Neural crest cell (in vitro differentiated cells): ENCODE measurements at places on chromosomes 5 and 9. TPM values are rescaled to one million over a fixed set of nuclear protein-coding genes. Genes with fewer than 3 reads are reported as not detected.

PCDHA5 gene
- total RNA-seq = 1.3 and 1.4 TPM in 2 replicates

KCNN2 gene
- total RNA-seq = 1.9 and 2.7 TPM in 2 replicates

ZNF367 gene
- 13.3 and 15.4 TPM in 2 replicates for total RNA-seq

- no peak for DNase-seq
These were observed 305.5 kb upstream of the CLINT1 start for GRCh38 chr5:158164296-158165047.

GRCh38 chr9:100869326-100869725 lies 159.2 kb upstream of the PLPPR1 start:
- DNase-seq = no peak

DNA sequence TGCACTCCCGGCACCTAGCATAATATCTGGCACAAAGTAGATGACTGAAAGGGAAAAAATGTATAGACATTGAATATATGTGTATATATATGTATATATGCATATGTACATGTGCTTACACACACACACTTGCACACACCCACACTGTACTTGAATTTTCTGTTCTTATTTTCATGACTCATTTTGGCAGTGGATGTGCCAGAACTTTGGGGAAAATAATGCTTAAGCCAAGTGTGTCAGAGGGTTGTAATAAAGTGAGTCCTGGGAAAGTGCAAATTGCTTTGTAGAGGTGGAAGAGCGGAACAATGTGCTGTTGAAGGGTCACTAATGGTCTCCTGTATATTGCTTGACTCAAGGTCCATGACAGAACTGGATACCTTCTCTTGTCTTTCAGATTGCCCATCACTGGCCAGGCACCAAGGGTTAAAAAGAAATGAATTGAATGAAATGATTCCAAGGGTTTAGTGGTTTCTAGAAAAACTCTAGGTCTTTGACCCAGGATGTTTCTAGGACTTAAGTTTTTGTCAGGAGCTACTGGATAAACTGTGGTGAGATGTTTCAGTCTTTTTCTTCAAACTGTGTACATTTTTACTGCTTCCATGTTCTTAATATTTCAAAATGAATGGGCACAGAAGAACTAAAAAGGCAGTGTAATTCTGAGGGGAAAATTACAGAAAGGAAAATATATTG lies 129.9 kb upstream of the MOCS2 start:
- DNase-seq = no peak

GRCh38 chr9:76637416-76637815 lies 126.8 kb upstream of the PCA3 start:
- no peak for DNase-seq

- DNase-seq = no peak
These were observed 76.8 kb downstream of the ZDHHC21 start for GRCh38 chr9:14616188-14616982.

GRCh38 chr5:179121667-179122111 lies 61.5 kb downstream of the ZNF354C start:
- DNase-seq = no peak

DNA sequence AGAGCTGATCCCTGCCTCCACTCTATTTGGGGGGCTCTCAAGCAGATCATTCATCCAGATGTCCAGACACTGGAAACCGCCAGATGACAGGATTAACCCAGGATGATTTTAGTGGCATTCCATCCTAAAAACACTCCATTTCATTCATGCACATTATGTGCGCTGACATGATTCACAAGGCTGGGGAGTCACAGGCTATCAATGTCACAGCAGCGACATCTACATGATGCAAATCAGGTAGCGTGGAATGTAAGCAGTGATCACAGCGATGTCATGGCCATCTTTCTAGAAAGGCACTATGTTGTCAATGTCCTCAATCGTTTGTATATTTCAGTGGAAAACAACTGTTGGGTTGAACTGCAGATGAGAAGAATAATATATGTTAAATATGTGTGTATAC lies 331.5 kb upstream of the MSX2 start:
- DNase-seq = no peak

DNA sequence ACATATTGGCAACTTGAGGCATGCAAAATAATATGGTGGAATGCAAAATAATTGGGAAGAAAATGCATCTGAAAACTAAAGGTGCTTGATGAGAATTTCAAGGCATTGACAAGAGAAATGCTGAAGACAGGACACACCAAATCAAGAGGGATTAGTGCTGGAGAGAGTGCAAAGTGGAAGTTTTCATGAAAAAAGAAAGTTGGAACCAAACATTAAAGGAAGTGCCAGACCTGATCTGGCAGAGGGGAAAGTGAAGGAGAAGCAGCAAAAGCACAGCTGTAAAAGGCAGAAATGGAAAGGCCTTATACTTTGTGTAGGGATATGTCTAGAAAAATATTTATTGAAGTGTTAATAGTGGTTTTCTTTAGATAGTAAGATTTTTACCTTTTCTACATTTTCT lies 35.3 kb upstream of the FYB1 start:
- DNase-seq = no peak

DNA sequence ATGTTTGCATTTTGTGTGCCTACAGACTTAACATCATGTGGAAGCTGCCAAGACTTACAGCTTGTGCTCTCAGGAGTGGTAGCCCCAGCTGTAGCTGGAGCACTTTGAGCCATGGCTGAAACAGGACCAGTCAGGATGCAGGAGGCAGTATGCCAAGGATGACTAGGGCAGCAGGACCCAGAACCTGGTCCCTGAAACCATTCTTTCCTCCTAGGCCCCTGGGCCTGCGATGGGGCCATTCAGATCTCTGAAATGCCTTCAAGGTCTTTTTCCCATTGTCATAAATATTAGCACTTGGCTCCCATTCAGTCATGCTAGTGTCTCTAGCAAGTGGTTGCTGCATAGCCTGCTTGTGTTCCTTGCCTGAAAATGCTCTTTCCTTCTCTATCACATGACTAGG lies 29.6 kb upstream of the VLDLR start:
- DNase-seq = no peak
